Sigmoid colon (tissue), 7 donors: ENCODE measurements at places on chromosomes 6 and 20. TPM values are rescaled to one million over a fixed set of nuclear protein-coding genes. Genes with fewer than 3 reads are reported as not detected.

GRCh38 chr20:23114018-23114417 lies 27.9 kb upstream of the CD93 start:
- H3K36me3 ChIP-seq, result no peaks in the 10 kb centered on the region
- DNase-seq, result no peak
- H3K4me3 ChIP-seq, result no peak overlapping the region
- no peaks in the 10 kb centered on the region for H3K4me1 ChIP-seq
- H3K27me3 ChIP-seq, result no peaks in the 10 kb centered on the region

DNA sequence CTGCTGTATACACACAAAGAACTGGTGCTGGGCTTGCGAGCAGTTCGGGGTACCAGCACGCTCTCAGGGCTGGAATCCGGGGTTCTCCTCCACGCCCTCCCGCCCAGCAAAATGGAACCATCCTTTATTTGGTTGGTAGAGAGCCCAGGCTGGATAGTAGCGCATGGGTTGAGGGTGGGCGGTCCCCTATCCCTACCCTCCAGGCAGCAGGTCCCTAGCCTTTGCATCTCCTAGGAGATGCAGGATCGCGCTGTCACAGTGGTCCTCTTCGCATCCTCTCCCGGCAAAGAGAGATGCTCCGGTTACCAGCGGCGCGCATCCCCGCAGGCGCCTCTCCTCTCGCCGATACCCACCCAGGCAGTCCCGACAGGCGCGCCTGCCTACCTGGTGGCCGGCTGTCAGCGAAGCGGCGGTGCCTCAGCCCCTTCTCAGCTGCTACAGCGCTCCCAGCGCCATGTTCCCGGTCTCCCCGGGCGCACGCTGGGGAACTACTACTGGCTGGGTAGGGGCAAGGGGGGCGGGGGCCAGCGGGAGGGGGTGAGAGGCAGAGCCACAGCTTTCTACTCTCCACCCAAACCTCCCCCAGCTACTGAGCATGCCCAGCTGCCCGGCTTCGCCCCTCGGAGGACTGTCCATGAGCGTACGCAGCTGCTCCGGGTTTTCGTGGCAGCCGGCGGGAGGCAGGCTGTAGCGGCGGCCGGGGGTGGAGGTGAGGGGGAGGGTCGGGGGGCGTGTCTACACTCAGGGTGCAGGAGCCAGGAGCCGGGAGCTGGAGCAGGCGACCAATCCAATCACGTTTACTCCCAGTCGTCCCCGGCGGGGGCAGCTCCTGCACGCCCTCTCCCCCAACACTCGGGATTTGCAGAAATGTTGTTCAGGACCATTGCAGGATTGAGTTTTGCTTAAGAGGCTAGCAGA lies at the start of gene PAK5:
Gene PAK5 (minus strand): TSS at position 699 of the 918 bp plus-strand sequence. CDS start 194,748 bp downstream, outside the sequence.
- DNase-seq, result no peak
- no peaks in the 10 kb centered on the region for H3K27me3 ChIP-seq
- no peaks in the 10 kb centered on the region for H3K36me3 ChIP-seq
- H3K27ac ChIP-seq, result no peak within 1 kb of the TSS

- H3K4me1 ChIP-seq, result no peaks in the 10 kb centered on the region
- no peaks in the 10 kb centered on the region for H3K36me3 ChIP-seq
- H3K4me3 ChIP-seq, result no peak overlapping the region
- H3K27ac ChIP-seq, result no peak overlapping the region
These were observed 38.3 kb upstream of the HMGCLL1 start for GRCh38 chr6:55617272-55617671.

GRCh38 chr6:101878554-101879276 lies 485.2 kb downstream of the GRIK2 start:
- H3K36me3 ChIP-seq, result no peaks in the 10 kb centered on the region
- no peak for DNase-seq
- no peak overlapping the region for H3K4me3 ChIP-seq

DNA sequence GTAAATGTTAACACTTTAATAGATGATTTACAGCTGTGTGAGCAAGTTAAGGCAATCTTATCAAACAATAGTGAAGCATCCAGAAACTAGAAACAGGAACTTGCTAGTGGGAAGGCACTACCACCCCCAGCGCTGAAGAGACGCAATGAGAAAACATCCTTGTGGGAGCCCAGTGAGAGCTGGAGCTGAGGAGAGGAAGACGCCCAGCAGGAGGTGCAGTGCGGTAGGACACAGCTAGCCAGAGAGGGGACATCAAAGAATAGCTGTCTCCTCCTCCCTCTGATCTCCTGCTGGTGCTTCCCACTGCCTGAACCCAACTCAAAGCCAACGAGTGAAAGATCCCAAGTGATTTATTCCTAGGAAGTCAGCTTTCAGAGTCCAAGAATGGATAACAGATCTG lies 140.3 kb downstream of the COL12A1 start:
- no peaks in the 10 kb centered on the region for H3K4me1 ChIP-seq
- H3K27ac ChIP-seq, result no peak overlapping the region
- no peaks in the 10 kb centered on the region for H3K27me3 ChIP-seq

DNA sequence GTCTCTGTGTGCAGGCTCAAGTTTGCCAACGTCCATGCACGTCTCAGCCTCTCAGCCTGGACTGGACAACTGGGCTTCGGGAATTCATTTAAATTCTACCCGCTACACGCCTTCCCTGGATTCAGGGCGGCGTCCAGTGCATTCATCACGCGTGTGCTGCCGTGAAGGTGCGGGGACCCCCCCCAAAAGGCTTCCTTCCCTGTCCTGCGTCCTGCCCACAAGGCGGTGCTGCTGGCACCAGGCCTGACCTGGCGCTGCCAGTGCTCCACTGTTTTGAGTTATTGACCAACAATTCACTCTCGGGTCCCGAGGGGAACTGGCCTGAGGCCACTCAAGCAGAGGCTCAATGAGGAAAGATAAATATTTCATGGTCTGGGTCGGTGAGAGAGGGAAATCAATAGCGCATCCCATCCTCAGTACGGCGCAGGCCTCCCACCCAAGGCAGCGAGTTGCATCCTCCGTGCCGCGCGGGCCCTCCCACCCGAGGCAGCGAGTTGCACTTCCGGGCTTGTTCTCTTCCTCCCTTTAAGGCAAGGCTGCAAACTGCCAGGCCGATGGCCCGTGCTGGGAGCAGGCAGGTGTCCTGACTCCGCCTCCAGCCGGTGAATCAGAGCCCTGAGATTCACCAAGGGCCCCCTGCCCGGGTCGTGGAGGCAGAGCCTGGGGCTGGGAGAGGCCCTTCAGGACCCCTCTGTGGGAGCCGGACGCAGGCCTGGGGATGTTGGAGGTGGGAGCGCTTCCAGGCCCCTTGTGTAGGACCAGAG lies 22.8 kb upstream of the BHLHE23 start:
- H3K36me3 ChIP-seq, result no peaks in the 10 kb centered on the region
- peaks cover 44% of the 10 kb centered on the region for H3K27me3 ChIP-seq
- no peak overlapping the region for H3K4me3 ChIP-seq

GRCh38 chr20:31485450-31486339 lies 10.6 kb downstream of the REM1 start:
- peaks cover 16% of the 10 kb centered on the region for H3K4me1 ChIP-seq
- peak overlapping the region; percentile 79 for H3K27ac ChIP-seq
- H3K4me3 ChIP-seq, result peak overlapping the region; percentile 24
- peaks cover 5% of the 10 kb centered on the region for H3K27me3 ChIP-seq
- H3K36me3 ChIP-seq, result no peaks in the 10 kb centered on the region

DNA sequence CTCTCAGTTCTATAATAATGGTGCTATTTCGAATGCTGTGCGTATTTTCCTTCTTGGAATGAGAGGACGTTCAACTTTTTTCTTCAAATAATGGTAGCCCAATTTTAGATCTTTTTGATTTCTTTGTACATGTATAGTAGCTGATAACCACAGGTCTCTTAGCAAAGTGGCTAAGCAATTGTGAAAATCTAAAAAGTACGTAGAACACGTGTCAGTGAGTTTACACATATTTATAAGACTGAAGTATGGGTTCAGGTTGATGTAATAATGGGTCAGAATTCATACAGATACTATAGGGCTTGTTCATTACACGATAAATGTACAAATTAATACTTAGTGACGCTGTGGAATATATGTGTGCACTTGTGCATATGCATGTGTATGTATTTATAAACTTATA lies 1.3 kb downstream of the SMIM13 start:
- peak overlapping the region; percentile 89 for H3K4me3 ChIP-seq
- peaks cover 23% of the 10 kb centered on the region for H3K4me1 ChIP-seq
- peak overlapping the region; percentile 98 for H3K27ac ChIP-seq
- H3K27me3 ChIP-seq, result no peaks in the 10 kb centered on the region

Gene NOTCH4
- 5.4 TPM for total RNA-seq

Gene DZANK1
- total RNA-seq, result 2.9 TPM

Gene ZC3H12D
- total RNA-seq, result 4.9 TPM
